ENCODE measurements at places on chromosomes 1 and 21. TPM values are rescaled to one million over a fixed set of nuclear protein-coding genes. Genes with fewer than 3 reads are reported as not detected.

- DNase-seq = no peak
Observed at GRCh38 chr21:35840197-35840799, 220.0 kb downstream of the SETD4 start.

The BACE2 gene
- total RNA-seq = 14.5 TPM

- DNase-seq = no peak
Observed at GRCh38 chr1:88566615-88567387, 117.3 kb upstream of the PKN2 start.

GRCh38 chr21:42381347-42381984, 14.4 kb downstream of the TMPRSS3 start:
- DNase-seq = no peak
